Bronchus fibroblast of lung (primary cell): ENCODE measurements at places on chromosomes 13 and 19. TPM values are rescaled to one million over a fixed set of nuclear protein-coding genes. Genes with fewer than 3 reads are reported as not detected.

ATCAY gene
- total RNA-seq = under 0.01 and 0.67 TPM in 2 replicates

KLHL1 gene
- not detected in 2 replicates for total RNA-seq

ICAM5 gene
- total RNA-seq = 2.9 and 3.6 TPM in 2 replicates

PDE4A gene
- total RNA-seq = 3.4 and 4.8 TPM in 2 replicates

CGB7 gene
- total RNA-seq = 0.30 and 0.34 TPM in 2 replicates

PRR20D gene
- not detected in 2 replicates for total RNA-seq

CGB2 gene
- 0.34 TPM in 1 of 2 replicates, not detected in the other for total RNA-seq

ZNF446 gene
- total RNA-seq = 8.0 and 9.4 TPM in 2 replicates

AP1M2 gene
- 2.0 TPM in 1 of 2 replicates, not detected in the other for total RNA-seq

COL4A2 gene
- 125 and 127 TPM in 2 replicates for total RNA-seq

RAB20 gene
- 2.4 and 2.8 TPM in 2 replicates for total RNA-seq

ATXN8OS gene
- not detected in 2 replicates for total RNA-seq

OR7D2 gene
- not detected in 2 replicates for total RNA-seq

GGACT gene
- 4.2 and 6.7 TPM in 2 replicates for total RNA-seq

DPRX gene
- not detected in 2 replicates for total RNA-seq

SIN3B gene
- 13.5 and 16.0 TPM in 2 replicates for total RNA-seq

CDC34 gene
- 65.4 and 72.6 TPM in 2 replicates for total RNA-seq

PLEKHG2 gene
- 11.7 and 15.5 TPM in 2 replicates for total RNA-seq

ETV2 gene
- 0.89 and 1.5 TPM in 2 replicates for total RNA-seq

CGB1 gene
- total RNA-seq = 2.9 TPM in 1 of 2 replicates, not detected in the other

ADAMTSL5 gene
- total RNA-seq = 1.2 and 2.0 TPM in 2 replicates

SMIM44 gene
- total RNA-seq = not detected in 2 replicates

IZUMO2 gene
- not detected in 2 replicates for total RNA-seq

IQCN gene
- total RNA-seq = 0.30 and 0.50 TPM in 2 replicates

LGALS4 gene
- 0.15 TPM in 1 of 2 replicates, not detected in the other for total RNA-seq

C19orf47 gene
- 9.2 and 15.0 TPM in 2 replicates for total RNA-seq

LGALS7 gene
- 2.1 TPM in 1 of 2 replicates, not detected in the other for total RNA-seq

GCDH gene
- total RNA-seq = 49.1 and 51.1 TPM in 2 replicates

SGCG gene
- 0.34 and 0.89 TPM in 2 replicates for total RNA-seq

SBSN gene
- 0.15 TPM in 1 of 2 replicates, not detected in the other for total RNA-seq

ZIM2 gene
- not detected in 2 replicates for total RNA-seq

ADGRE3 gene
- total RNA-seq = not detected in 2 replicates

GPC5 gene
- 0.15 and 0.50 TPM in 2 replicates for total RNA-seq

LGALS7B gene
- total RNA-seq = not detected in 2 replicates

RNF17 gene
- 0.50 and 0.89 TPM in 2 replicates for total RNA-seq

ZNF415 gene
- total RNA-seq = 1.8 and 2.7 TPM in 2 replicates

SLC27A1 gene
- total RNA-seq = 8.6 and 9.8 TPM in 2 replicates

PCSK4 gene
- total RNA-seq = 1.2 and 1.6 TPM in 2 replicates

TSHZ3 gene
- 4.9 and 5.8 TPM in 2 replicates for total RNA-seq

IGFLR1 gene
- total RNA-seq = 19.0 and 26.1 TPM in 2 replicates

CKM gene
- total RNA-seq = 0.15 and 0.17 TPM in 2 replicates

CACNG6 gene
- total RNA-seq = not detected in 2 replicates

SNAPC2 gene
- total RNA-seq = 32.8 and 34.6 TPM in 2 replicates

SYDE1 gene
- 56.2 and 60.7 TPM in 2 replicates for total RNA-seq

ZNF738 gene
- 9.1 and 9.6 TPM in 2 replicates for total RNA-seq

PDX1 gene
- total RNA-seq = not detected in 2 replicates

MICU2 gene
- 60.2 and 66.3 TPM in 2 replicates for total RNA-seq

SULT2A1 gene
- total RNA-seq = not detected in 2 replicates

OR10H5 gene
- not detected in 2 replicates for total RNA-seq

MADCAM1 gene
- total RNA-seq = 0.50 TPM in 1 of 2 replicates, not detected in the other

ZNF534 gene
- total RNA-seq = not detected in 2 replicates

ZNF285 gene
- 1.5 and 1.8 TPM in 2 replicates for total RNA-seq
